ENCODE measurements at places on chromosomes 4 and X.
A peak's percentile ranks its signal among the peaks of the same experiment; 100 is the strongest.

- no peak for DNase-seq
Measured at GRCh38 chr4:54155936-54156335, 56.0 kb downstream of the GSX2 start.

GRCh38 chr4:184648313-184649025, 778 bp downstream of the CASP3 start:
- peak; percentile 67 for DNase-seq

DNA sequence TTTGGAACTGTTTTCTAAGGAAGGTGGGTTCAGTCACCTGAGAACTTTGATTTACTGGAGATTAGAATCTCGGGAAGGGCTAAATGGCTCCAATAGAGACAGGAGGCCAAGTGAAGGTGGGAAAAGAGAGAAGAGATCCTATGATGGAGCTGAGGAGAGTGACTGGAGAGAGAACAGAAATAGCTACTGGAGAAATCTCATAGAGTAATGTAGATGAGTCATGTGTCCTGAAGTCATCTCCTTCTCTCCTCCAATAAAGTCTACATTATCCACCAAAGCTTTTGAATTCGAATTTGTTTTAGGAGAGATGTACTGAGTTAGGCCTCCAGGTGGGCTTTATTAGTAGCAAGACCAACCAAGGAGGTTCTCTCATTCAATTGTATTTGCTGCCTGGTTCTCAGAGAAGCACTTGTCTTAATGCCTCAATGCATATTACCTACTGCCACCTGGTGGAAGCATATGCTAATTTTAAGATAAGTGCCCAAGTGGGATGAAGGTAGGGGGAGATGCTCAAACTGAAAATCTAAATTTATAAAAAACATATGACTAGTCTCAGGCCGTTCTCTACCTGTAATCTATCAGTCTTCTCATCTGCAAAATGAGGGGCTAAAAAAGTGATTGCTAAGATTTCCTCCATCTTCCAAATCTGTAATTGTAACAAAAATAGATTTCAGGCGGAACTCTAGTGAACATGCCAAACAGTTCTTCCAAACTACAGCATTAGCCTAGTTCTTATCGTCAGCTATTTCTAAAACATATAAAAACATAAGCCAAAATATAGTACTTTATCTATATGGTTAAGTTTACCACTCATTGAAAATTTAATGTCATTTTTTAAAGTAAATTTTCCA, 24.4 kb downstream of the TXK start:
- peak; percentile 86 for DNase-seq

DNA sequence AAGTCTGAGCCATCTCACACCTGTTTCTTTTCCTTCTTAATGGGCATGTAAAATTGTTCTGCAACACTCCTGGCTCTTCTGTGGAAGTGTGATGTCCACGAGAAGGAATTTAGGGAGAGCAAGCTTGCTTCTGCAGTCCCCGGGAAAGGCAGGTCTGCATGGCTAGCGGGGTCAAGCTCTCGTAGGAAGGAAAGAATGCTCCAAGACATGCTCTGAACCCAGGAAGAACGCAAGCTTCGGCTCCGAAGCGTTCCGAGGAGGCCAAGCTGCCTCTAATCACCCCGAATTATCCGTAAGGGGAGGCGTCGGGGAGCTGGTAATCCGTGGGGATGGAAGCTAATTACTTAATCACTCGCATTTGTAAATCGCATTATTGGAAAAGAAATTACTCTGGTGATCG, 177.7 kb downstream of the CRLF2 start:
- no peak for DNase-seq

GRCh38 chr4:7369511-7369910, 65.2 kb downstream of the PSAPL1 start:
- DNase-seq: no peak

DNA sequence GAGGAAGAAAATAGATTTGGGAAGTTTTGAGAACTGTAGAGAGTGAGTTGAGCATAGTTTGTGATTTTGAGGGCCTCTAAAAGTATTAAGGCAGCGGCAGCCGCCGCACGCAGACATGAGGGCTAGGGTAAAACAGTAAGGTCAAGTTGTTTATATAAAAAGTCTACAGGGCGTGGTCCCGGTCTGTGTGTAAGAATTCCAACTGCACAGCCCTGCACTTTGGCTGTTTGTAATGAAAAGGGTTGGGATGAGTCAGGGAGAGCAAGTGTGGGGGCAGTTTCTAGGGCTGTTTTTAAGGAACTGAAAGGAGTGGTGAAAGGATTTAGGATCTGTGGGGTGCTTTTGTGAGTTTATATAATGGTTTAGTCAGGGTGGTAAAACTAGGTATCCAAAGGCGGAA, 55.0 kb downstream of the BEX3 start:
- DNase-seq: no peak

GRCh38 chr4:173273941-173274340, 60.2 kb downstream of the HMGB2 start:
- DNase-seq: no peak

- peak; percentile 52 for DNase-seq
Measured at GRCh38 chr4:11130195-11130970, 298.3 kb downstream of the HS3ST1 start.

DNA sequence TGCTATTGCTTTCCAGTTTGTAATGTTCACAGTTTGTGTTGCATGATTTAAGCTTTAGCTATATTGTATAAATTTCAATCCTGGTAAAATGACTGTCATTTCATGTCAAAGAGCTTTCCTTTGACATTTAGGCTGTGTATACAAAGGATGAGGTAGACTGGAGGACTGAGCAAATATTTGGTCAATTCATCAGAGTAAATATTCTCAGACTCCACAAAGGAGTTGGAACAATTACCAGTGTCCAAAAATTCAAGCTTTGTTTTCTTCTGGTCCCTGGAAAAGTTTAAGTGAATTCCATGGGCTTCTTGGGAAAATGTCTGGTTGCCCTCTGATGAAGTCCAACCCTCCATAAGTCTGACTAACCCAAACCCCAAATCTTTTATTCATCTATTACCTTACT, 682.4 kb downstream of the DACH2 start:
- peak; percentile 72 for DNase-seq

DNA sequence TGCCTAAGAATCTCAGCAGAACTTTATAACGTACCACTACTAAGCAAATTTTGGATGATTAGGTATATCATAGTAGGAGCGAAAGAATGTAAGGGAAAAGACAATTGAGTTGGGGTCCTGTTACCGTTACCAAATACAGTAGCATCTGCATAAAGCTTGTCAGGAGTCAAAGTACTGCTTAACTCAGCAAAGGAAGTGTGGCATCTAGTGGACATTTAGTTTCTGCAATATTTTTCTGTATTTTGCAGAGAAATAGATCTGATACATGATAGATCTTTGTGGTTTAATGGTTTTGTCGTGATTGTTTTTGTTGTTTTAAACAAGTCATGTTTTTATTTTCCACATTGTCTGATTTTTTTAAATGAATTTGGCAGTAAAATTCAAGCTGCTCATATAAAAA, 81.0 kb upstream of the SMARCAD1 start:
- DNase-seq: peak; percentile 42

GRCh38 chr4:135368831-135369230, 1167.2 kb upstream of the PABPC4L start:
- DNase-seq: no peak

DNA sequence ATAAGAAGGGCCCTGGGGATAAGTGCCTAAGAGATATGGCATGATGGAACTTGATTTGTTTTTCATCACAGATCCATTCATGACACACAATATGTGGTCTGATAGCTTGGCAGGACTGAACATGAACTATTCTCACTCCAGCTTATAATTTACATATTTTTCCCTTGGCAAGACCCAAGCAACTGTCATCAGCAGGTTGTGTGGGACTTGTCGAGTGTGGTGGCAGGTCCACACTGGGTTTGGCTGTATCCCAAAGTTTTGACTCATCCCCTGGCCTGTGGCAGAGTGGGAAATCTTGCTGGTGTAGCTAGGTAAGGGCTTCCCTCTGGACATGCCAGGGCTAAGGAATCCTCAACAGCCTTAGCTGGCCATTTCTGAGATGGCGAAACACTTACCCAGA, 81.0 kb upstream of the STIM2 start:
- no peak for DNase-seq

DNA sequence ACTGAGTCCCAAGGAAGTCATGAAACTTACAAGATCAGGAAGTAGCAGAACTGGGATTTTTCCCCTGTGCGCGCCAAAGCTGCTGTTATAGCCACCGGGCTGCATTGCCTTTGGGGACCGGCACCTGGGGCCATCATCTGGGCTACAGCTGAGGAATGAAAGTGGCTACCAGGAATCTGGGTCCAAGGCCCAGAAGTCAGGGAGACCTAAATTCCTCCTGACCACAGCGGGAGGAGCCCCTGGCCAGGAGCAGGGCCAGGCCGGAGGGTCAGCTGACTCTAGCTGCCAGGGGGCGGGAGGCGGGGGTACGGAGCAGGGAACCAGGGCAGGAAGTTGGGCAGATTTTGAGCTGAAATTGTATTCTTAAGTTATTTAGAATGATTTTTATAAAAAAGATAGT, 242.4 kb downstream of the EVC2 start:
- DNase-seq: no peak

GRCh38 chr4:48698029-48698971, 81.8 kb downstream of the FRYL start:
- DNase-seq: no peak

DNA sequence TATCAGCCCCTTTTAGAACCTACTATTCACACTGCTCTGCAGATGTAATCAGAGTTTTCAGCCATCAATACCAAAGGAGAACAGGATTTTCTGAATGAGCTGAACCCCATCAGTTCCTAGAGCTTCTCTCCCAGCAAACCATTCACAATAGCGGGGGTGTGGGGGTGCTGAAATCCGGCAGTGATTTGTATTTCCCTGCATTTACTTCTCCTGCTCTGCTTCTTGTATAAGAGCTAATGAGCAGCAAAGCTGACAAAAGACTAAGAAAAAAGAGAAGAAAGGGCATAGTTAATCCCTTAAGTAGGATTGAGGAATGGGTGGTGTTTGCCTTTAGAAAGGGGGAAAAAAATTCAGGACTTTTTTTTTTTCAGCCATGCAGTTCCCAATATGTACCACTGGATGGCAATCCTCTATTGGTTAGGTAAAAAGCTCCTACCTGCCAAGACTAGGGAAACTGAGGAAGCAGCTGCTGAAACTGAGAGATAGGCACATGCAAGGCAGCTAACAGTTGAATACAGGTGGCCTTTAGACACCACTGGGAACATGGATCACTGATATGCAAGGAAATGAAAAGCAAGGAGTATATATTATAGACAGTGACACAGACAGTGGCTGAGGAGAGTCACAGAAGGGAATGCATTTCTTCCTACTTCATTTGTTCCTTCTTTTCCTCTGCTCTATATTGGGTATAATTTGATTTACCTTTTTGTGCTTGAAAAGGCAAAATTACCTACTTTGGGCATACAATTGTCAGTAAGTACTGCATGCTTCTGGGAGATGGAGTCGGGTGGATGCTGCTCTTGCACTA, 217.9 kb downstream of the HS6ST2 start:
- peak; percentile 47 for DNase-seq

DNA sequence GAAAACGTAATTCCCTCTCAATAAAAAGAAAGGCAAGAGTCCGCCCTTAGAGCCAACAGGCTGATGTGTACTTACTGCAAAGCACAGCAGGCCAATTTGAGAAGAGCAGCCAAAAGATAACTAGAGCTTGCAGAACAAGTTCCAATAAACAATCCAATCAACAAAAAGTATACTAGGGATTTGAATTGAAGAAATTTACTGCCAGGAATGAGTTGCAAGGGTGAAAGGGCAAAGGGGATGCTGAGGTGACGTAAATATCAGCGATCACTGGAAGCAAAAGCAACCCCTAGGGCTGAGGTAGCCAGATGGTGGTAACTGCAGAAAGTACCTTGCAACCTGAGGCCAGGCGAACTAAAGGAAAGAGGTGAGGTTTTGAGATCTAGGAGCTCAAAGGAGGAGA, 152.1 kb upstream of the TENM3 start:
- DNase-seq: no peak

GRCh38 chrX:150348365-150348764, 14.8 kb upstream of the MAMLD1 start:
- DNase-seq: peak; percentile 53

- no peak for DNase-seq
Measured at GRCh38 chr4:109005523-109005922, 242.7 kb upstream of the ETNPPL start.

DNA sequence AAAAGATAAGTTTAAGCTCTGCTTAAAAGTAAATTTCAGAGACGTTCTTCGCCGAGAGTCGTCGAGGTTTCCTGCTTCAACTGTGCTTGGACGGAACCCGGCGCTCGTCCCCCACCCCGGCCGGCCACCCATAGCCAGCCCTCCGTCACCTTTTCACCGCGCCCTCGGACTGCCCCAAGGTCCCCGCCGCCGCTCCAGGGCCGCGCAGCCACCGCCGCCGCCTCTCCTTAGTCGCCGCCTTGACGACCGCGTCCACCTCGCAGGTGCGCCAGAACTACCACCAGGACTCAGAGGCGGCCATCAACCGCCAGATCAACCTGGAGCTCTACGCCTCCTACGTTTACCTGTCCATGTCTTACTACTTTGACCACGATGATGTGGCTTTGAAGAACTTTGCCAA, 70.8 kb downstream of the FMR1NB start:
- DNase-seq: no peak

DNA sequence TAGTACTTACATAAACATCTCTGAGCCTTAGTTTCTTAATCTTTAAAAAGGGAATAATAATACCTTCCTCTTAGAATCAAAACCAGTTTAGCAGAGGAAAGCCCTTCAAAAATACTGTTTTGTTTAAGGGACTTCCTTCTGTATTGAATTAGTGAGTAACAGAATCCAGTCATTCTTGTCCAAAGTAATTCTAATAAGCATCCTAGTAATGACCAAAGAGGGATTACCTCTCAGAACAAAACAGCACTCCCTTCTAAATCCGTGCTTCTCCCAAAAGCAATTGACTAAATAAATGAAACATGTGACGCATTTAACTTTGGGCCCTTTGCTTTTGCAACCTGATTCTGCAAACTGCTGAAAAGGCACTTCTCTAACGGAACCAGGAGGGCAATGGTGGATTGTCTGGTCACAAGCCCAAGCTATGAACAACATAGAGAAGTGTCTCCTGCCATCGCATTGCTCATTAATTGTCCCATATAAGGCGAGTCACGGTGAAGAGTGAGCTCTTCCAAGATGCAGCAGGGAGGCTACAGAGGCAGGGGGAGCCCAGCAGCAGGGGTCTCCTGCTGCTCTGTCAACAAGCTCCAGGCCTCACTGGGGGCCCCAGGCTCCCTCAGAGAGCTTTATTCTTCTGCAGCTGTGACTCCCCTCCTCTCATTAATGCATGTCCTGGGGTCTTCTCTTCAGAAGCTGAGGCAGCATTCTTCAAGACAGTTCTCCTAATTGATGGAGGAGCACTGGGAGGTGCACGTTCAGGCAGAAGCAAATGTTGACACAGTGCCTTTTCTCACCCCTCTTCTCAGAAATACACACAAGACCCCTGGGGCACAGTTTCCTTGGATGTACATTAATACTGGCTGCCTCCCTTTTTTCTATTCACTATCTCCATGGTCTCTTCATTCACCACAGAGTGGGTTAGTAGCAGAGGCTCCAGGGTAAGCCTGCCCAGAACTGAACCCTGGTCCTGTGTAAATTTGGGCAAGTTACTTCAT, 419.6 kb upstream of the RASGEF1B start:
- DNase-seq: no peak

GRCh38 chr4:108649863-108650211, 562 bp upstream of the OSTC start:
- no peak for DNase-seq
